ENCODE measurements at places on chromosomes 3 and 15.

DNA sequence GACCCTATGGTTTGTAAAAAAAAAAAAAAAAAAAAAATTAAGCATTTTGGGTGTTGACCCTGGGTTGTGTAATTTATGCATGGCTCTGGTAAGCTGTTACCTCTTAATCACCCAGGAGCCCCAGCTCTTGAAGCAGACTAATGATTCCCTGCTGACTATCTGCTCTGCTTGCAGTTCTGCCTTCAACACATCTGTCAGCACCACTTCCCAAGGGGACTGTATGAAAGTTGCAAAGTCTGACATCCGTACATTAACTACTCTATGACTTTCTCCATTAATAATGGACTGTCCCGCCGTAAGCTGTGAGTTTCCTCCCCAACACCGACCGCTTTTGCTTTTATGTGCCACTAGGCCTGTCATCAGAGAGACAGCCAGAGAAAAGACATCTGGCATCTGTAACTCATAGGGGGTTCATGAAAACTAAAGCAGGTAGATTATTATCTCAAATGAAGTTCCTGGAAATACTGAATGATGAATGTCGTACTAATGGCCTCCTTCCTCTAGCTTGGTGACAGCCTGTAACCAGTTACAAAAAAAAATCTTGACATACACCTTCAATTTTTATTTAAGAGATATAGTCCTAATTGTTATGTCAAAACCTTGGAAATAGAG is 271.5 kb downstream of the IL5RA start:
- no peak for DNase-seq

DNA sequence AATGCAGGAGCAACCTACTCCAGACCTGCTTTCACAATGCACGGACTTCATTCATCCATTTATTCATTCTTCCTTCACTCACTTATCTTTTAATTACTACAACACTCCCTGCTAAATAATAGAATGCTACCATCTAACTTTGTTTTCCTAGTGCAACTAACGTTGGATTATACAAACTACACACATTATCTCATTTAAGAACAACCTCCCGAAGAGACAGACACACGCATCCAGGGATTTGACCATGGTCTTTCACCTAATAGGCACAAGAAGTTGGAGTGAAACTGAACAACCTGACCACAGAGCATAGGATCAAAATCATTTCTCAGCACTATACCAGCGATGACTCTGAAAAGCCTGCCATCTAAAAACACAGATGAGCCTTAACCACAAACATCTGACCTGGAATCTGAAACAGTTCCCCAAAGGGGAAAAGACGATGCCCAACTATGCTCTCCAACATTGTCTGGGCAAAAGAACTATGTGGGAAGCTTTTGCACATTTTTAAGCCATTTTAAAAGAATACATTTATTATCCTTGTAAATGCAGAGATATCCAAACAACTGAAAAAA is 21.0 kb downstream of the ZNF385D start:
- DNase-seq = no peak

DNA sequence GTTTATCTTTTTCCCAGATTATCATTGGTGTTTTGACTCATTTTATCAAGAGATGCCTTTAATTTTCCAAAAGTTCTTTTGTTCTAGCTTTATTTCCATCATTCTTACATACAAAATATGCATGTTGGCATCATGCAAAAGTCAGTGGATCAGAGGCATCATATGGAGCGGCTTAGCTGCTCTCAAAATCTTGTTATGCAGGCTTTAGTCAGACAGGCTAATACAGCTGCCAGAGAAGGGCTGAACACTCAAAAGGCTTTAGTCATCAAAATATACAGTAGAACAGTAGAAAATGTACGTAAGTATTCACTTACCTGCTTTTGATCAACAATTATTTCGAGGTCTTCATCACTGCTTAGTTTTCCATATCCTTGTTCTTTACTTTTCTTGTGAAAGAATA is 65.5 kb downstream of the PEX5L start:
- DNase-seq = no peak

DNA sequence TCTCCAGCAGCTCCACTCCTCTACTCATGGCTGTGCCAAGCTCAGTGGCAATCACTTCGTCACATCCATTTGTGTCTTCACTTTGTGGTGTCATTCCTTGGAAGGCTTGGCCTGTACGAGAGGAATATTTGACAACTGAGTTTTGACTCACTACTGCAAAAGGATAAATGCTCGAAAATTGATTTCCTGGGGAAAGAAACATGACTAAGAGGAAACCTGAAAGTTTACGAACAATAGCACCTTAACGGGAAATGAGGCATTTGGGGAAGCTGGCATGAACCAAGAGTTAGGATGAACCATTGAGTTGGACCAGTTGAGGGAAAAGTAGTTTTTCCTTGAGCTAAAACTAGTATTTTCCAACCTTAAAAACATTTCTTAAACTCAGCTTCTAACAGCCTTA is 74.2 kb upstream of the ABHD17C start:
- DNase-seq = no peak

DNA sequence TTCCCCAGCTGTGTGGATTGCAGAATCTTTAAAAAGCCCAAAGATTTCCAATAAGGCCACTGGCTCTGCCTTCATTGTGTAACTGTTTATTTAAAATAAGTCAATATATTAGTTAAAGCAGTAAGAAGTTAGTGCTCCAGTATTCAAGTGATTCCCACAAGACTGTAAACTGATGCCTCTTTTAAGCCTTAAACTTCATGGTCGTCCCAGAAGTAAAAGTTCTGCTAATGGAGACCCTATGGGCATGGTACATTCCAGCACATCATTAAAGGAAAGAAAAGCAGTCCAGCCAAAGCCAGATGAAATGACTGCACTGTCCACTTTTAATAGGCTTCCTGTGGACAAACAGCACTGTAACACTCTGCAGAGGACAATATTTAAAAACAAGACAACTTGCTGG is 512.6 kb downstream of the MECOM start:
- DNase-seq = no peak

DNA sequence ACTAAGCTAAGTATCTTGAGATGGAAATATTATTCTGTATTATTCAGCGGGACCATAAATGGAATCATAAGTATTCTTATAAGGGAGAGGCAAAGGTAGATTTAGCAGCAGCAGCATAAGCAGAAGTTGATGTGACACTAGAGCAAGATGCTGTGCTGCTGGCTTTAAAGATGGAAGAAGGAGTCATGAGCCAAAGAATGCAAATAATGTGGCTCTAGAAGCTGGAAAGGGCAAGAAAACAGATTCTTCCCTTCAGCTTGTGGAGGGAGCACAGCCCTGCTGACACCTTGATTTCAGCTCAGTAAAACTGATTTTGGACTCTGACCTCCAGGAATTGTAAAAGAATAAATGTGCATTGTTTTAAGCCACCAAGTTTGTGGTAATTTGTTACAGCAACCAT is 144.2 kb upstream of the ANKRD28 start:
- DNase-seq = no peak

- DNase-seq = no peak
These were observed 53.2 kb upstream of the GATM start for GRCh38 chr15:45431511-45431910.

GRCh38 chr15:71448688-71449114 is 333.4 kb downstream of the THSD4 start:
- no peak for DNase-seq

- no peak for DNase-seq
These were observed 31.7 kb upstream of the XYLB start for GRCh38 chr3:38314764-38315487.

DNA sequence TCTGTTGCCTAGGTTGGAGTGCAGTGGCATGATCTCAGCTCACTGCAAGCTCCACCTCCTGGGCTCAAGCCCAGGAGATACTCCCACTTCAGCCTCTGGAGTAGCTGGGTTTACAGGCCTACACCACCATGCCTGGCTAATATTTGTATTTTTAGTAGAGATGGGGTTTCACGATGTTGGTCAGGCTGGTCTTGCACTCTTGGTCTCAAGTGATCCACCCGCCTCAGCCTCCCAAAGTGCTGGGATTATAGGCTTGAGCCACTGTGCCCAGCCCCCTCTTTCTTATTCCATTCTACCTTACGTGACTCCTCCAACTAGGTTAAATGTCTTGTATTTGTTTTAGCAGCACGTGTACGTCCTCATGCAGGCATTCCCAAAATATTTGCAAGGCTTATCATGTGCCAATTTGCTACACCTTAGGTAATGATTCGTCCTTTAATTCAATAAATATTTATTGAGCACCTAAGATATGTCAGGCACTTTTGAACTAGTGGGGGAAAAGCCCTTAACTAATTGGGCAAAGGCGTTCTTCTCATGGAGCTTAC is 14.9 kb upstream of the MAGI1 start:
- no peak for DNase-seq

- DNase-seq = no peak
These were observed 13.8 kb downstream of the TLNRD1 start for GRCh38 chr15:81014446-81015093.

- no peak for DNase-seq
These were observed 50.3 kb upstream of the SEC13 start for GRCh38 chr3:10371167-10371566.

GRCh38 chr15:63999177-63999576 is 47.1 kb downstream of the DAPK2 start:
- DNase-seq = no peak

- no peak for DNase-seq
These were observed 413.4 kb downstream of the ERC2 start for GRCh38 chr3:56054844-56055243.

DNA sequence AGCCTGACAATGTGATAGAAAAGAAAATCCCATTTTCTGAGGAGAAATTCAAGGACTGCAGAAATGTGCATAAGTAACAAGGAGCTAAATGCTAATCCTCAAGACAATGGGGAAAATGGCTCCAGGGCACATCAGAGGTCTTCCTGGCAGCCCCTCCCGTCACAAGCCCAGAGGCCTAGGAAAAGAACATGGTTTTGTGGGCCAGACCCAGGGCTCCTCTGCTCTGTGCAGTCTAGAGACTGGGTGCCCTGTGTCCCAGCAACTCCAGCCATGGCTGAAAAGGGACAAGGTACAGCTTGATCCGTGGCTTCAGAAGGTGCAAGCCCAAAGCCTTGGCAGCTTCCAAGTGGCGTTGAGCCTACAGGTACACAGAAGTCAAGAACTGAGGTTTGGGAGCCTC is 176.8 kb upstream of the SUCLG2 start:
- DNase-seq = no peak

DNA sequence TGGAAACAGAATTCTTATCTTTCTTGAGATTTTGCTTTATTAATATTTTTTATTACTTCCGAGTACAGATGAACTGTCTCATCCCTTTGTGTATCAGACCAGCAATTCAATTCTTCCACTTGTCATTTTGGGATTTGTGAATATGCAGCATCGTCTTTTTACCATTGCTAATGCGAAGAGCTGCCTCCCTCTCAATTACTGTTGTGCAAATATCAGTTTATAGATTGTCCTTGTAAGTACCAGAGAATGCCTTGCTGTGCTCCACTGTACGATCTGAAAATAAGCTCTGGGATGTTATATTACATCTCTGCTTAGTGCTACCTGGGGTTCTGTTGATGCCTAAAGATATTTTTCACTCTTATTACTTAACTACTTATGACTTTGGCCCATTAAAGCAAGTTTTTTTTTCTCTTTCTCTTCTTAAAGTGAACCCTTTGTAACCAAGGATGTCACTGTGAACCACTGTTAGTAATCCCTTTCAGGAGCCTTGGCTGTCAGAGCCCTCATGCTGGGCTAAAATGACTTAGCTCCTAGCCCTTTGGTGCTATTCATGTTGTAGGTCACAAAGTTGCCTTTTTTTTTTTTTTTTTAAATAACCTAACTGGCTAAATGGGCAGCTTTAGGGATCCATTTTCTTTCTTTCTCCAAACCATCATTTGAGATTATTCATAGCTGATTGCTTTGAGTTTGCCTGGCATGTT is 382.9 kb downstream of the FEZF2 start:
- no peak for DNase-seq

DNA sequence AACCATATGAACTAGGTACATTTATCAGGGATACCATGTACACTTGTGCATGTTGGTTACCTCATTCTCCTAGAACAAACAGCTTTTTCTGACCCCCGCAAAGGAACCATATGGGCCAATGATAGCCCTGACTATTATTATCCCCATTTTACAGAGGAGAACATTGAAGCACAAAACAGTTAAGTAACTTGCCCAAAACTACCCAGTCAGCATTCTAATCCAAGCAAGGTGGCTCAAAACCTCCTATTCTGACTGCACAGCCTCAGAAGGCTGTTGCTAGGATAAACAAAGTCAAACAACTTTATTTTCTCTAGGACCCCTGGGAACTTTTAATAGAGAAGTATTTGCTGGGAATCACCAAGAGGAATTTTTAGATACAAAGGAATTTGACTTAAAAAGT is 36.7 kb downstream of the CFAP44 start:
- no peak for DNase-seq

- no peak for DNase-seq
These were observed 30.4 kb downstream of the CCDC13 start for GRCh38 chr3:42742688-42743087.

- no peak for DNase-seq
These were observed 192.1 kb downstream of the RORA start for GRCh38 chr15:61037031-61037430.

DNA sequence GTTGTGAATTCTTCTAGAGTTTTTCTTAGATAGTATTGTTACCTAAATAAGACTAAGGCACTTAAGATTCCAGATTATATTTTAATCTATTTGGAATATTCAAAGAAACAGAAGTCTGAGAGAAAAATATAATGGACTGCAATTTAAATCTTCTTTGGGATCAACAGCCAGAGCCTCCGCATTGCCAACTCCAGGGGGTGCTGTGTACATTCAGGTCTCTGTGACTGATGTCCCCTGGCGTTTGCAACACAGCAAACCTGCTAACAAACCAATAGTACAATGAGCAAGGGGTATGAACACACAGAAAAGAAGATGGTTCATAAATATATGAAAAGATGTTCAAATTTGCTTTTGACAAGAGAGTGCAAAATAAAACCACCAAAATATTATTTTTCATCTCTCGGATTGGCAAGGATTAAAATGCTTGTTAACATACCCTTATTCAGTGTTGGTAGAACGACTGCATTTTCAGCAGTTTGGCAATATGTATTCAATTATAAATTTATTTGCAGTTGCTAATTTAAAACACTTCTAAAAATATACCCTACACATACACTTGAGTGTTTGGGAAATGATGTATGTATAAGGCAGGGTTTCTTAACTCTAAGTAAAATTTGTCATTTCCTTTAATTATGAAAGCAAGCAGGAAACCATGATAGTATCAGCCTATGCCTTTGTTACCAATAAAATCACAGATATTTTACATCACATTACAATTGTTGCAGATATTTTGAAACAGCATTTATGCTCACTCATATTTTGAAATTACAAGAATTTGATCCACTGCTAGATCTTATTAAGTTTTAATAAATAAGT is 16.1 kb upstream of the TM4SF1 start:
- DNase-seq = peak; percentile 40

Data from iPS DF 19.7 (cell line).